ENCODE measurements at places on chromosomes 6 and 20.

- DNase-seq = no peak
These were observed 104.8 kb downstream of the PSMB1 start for GRCh38 chr6:170448317-170448716.

- DNase-seq = no peak
These were observed 150.8 kb downstream of the AHI1 start for GRCh38 chr6:135346747-135347146.

DNA sequence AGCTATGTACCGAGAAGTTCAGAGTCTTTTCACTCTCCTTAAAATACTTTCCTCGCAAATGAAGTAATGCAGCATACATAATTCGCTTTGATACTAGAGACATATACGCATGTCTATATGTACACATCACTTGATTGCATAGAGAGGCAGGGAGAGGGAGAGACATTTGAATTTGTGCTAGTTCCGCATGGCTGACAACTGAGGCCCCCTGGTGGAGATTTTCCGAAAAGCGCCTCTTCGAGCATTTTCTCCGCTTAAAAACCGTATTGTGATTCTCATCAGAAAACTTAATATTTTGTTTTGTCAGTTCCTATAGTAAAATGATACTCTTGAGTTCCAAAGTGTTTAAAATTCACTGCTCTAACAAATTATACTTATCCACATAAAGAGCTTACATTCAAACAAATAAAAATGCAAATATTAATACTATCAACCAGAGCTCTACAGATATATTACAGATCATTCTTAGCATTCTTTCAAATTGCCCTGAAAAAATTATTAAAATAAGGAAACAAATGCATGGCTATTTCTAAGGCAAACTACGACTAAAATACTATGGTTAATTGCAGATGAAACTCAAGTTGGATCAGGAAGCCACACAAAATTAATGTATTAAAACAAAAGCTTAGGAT is 637 bp downstream of the MYLK4 start:
- DNase-seq = no peak

GRCh38 chr6:68443704-68444103 is 191.4 kb upstream of the ADGRB3 start:
- DNase-seq = no peak

GRCh38 chr20:5036828-5037227 is 35.5 kb upstream of the SLC23A2 start:
- no peak for DNase-seq

GRCh38 chr6:149493761-149494320 is 9.0 kb upstream of the ZC3H12D start:
- DNase-seq = no peak

- no peak for DNase-seq
These were observed 8.6 kb downstream of the FAM50B start for GRCh38 chr6:3857468-3858456.

GRCh38 chr20:10350188-10350842 is 83.7 kb downstream of the MKKS start:
- DNase-seq = no peak

- no peak for DNase-seq
These were observed 358.4 kb upstream of the RGS17 start for GRCh38 chr6:153489479-153489878.

- no peak for DNase-seq
These were observed 102.5 kb downstream of the PLCB1 start for GRCh38 chr20:8234580-8234979.

DNA sequence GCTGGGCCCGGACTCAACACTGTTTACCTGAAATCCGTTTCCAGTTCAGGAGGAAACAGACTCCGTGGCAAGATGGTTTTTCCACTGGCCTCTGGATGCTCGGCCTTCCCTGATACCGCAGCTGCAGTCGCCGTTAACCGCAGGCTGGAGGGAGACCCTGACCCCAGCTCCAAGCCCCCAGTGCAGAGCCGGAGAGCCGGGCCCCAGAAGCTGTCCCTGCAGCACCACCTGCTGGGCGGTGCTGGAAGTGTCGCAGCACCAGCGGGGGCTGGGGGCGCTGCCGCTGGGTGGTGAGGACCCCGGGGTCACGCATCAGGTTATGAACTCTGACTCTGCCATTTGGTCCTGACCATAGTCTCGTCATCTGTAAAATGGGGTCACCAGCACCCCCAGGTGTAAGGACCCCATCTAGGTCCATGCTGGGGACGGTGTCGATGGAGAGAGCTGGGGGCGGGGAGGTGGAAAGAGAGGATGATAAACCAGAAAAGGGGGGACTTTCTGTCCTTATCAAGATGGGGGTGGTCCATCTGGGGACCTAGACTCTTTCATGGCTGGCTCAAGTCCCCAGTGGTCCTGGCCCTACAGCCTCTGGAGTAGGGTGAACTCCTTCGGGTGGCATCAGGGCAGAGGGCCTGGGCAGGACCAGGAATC is 20.8 kb upstream of the CHRNA4 start:
- DNase-seq = no peak

DNA sequence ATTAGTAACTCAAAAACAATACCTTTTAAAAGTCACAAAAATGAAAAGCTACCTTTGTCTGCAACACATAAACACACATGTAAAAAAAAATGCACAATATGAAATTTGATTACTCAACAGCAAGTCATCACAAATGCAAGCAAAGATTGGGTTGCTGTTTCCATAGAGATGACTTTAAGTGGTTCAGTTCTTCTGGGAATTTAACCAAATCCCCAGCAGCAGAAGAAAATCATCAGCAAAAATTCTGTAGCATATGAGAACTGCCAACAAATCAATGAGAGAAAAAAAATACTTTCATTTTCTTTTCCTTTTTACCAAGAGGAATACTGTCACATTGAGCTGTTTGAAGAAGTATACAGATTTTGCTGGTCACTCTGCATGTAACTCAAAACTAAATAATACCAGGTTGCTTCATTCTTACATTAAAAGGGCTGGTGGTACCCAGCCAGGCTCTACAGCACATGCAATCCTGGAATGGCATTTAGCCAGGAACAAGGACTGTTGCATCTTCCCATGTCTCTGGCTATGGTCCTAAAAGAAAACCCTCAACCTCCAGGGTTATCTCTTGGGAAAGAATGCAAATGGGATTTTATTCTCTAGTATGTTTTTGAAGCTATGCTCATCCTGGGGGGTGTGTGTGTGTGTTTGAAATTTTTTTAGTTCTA is 158.3 kb downstream of the OPRM1 start:
- DNase-seq = no peak

GRCh38 chr20:39016041-39016440 is 53.9 kb downstream of the DHX35 start:
- no peak for DNase-seq

GRCh38 chr6:37732688-37733087 is 35.0 kb upstream of the MDGA1 start:
- no peak for DNase-seq

GRCh38 chr6:169766232-169766631 is 14.8 kb downstream of the ERMARD start:
- no peak for DNase-seq

GRCh38 chr6:34357937-34358336 is 34.5 kb downstream of the NUDT3 start:
- DNase-seq = no peak

DNA sequence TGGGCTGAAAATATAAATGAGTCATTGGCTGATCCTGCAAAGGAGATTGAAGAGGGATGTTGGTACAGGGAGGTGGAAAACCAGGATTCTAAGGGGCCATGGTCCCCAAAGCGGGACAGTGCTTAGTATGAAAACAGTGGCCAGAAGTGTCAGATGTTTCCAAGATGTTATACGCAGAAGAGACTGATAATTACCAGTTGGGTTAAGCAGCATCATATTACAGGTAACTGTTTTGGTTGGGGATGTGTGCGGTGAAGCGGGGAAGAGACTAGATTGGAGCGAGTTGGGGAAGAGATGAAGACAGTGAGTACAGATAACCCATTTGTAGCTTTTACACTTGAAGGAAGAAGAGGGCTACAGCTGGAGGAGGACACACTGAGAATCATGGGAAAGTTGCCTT is 80.8 kb downstream of the PLEKHG1 start:
- DNase-seq = no peak

- DNase-seq = no peak
These were observed 14.8 kb downstream of the MDFI start for GRCh38 chr6:41652866-41653652.

DNA sequence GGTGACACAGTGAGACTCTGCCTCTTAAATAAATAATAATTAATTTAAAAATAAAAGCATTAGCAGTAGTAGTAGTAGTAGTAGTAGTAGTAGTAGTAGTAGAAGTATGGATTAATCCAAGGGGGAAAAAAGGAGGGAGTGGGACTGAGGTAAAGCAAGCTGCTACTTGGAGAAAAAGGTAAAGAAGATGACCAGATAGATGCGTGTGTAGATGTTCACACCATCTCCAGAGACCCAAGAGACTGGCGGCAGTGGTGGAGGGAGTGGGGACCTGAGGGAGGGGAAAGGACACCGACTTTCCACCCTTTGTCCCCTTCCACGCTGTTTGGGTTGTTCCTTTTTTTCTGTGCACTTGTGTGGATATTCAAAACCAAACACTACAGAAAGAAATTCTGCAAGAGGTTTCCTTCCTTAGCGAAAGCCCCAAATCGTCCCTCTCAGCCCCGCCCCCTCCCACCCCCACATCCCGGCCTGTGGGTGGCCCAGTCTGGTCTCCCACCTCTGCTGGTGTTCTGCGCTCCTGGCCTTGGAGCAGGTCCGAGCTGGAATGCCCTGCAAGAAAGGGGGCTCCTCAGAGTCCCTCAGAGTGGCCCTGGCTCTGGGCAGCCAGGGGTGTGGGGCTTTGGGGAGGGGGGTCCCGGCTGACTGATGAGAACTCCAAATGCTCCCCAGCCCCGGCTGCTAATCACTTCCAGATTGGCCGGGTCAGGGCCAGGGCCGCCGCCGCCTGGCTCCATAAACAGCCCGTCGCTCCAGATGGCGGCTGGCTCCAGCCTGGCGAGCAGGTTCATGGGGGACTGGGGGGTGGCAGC is 60.2 kb downstream of the UBE2V1 start:
- no peak for DNase-seq

DNA sequence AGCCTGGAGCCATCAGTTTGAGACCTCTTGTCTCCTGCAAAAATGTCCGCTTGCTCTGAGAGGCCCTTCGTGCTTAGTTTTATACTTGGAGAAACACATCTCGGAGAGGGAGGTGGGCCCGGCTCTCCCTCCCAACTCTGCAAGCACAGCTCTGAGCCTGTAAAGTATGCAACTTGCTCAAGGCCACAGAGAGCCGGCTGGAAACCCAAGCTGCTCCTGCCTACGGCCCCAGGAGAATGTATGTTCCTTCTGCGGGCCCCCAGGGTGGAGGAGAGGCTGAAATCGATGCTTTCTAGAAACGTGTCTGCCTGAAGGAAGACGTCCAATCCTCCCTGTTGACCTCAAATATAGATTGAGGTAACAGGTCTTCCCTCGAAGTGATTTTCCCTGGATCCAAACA is 205.4 kb downstream of the PREX1 start:
- DNase-seq = no peak

GRCh38 chr6:20198775-20199174 is 13.5 kb downstream of the MBOAT1 start:
- no peak for DNase-seq

- no peak for DNase-seq
These were observed 33.1 kb downstream of the SRC start for GRCh38 chr20:37378785-37379598.

DNA sequence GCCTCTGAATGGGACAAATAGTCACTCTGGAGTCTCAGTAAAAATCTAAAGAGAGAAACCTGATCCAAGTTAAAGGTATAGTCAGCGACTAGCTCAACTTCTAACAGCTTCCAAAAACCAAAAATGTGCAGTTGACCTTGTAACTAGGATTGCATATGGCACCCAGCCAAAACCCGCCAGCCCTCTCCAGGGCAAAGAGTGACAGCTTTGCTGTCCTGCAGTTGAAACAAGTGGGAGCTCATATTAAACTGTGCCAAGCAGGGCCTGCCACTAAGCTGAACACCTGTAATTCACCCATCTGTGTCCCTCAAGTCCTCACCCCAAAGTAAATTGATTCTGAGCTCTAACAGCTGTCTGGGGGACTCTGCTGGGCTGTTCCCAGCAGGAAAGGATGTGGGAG is 695.3 kb downstream of the MAFB start:
- DNase-seq = no peak

DNA sequence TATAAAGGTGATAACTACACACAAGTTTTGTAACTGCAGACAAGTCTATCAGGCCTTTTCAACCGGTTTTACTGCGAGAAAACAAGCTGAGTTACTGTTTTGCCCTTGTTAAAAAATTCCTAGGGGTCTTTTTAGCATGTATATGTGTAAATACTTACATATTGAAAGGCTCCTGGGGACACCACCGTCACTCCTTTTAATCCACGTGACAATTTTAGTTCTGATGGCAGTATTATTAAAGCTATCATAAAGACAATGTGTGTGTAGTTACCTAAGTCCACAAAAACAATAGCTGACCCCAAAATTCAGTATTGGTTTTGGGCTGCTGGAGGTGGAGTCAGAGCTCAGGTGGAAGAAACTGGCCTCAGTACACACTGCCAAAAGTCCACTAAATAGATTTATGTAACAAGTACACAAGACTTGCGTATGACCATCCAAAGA is 41.3 kb upstream of the HFE start:
- DNase-seq = no peak

DNA sequence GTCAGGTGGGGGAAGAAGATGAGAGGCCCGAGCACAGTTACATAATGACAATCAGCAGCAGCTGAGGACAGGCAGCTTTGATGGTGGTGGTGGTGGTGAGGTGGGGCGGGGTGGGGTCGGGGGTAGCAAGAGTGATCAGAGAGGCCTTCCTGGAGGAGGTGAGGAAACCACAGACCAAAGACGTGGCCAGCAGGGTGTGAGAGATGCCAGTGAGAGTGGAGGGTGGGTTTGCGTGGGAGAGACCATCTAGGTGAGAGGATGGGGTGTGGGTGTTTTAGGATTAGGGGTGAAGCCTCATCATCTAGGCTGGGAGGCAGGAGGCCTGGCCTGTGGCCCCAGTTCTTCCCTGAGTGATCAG is 76.0 kb upstream of the TOX2 start:
- DNase-seq = no peak

- DNase-seq = no peak
These were observed 26.7 kb downstream of the PKIG start for GRCh38 chr20:44609006-44609515.

- DNase-seq = no peak
These were observed 70.0 kb downstream of the CPNE5 start for GRCh38 chr6:36769183-36769675.

All from stimulated activated CD8-positive, alpha-beta memory T cell treated with anti-CD3 and anti-CD28 coated beads, Interleukin-4, amount 100 ng/mL, for 1 hour (primary cell).